Endothelial cell of umbilical vein (primary cell): ENCODE measurements at places on chromosomes 2 and 18.

DNA sequence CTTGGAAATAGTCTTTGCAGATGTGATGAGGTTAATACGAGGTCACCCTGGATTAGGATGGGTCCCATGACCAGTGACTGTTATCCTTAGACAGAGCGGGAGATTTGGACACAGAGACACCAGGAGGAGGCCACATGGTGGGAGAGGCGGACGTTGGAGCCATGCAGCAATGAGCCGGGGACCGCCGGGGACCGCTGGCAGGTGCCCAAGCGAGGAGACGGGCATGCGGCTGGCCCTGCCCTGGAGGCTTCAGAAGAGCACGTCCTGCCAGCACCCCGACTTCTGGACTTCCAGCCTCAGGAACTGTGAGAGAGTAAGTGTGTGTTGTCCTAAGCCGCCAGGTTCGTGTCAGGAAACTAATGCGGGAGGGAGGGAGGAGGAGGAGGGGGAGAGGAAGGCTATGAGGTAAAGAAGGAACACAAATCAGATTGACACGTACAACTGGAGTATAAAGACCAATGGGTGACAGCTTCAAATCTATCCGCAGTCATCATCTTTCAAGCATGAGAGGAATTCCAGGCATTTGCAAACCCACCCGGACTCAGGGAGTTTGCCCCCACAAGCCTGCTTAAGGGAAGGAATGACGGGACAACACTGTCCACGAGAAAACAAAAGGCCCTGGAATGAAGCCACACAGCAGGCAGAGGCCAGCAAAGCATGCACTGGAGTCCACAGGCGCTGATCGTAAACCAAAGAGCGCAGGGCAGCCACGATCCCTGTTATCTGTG is 11.6 kb upstream of the BOK start:
- peak overlapping the region; percentile 61 for H3K27ac ChIP-seq
- peaks cover 33% of the 10 kb centered on the region for H3K4me1 ChIP-seq
- no peaks in the 10 kb centered on the region for H3K27me3 ChIP-seq
- H3K4me3 ChIP-seq = no peak overlapping the region

DNA sequence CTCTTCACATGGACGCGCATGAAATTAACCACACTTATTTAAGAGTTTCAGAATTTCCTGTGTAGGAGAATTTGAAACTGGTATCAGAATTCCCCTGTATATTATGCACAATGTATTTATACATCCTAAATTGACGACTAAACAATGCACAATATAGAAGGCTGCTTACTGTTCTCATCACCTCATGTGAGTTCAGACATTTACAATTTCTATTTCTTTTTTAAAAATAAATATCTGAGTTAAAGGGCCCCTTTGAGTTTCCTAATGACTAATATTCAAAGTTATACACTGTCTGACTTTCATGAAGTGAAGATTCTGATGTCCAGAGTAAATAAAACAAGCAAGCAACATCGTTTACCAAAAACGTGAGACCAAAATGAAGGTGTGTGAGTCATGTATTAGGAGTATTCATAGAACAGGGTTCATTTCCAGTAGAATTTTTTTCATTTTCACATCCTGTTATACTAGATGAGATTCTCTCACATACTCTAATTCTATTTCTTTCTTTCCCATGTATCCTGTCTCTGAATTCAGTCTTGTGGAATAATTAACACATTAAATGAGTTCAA is 406.2 kb downstream of the NUP35 start:
- DNase-seq = no peak
- H3K36me3 ChIP-seq = no peaks in the 10 kb centered on the region
- no peak overlapping the region for H3K27ac ChIP-seq
- no peaks in the 10 kb centered on the region for H3K27me3 ChIP-seq
- no peak overlapping the region for H3K4me3 ChIP-seq

DNA sequence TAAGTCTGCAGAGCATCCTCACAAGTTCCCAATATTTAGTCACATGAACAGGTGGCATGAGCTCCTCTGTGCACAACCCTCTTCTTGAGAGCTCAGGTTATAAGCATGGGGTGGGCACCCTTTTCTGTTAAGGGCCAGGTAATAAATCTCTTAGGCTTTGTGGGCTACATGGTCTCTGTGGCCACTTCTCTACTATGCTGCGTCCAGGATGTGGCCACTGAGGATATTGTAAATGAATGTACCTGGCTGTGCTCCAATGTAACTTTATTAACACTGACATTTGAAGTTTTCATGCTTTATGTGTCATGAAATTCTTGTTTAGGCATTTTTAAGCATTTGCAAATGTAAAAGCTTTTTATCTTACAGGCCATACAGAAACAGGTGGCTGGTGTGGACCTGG is 116.8 kb upstream of the ST6GAL2 start:
- DNase-seq = no peak
- no peak overlapping the region for H3K27ac ChIP-seq
- no peaks in the 10 kb centered on the region for H3K27me3 ChIP-seq
- H3K4me3 ChIP-seq = no peak overlapping the region

- no peaks in the 10 kb centered on the region for H3K36me3 ChIP-seq
- H3K27ac ChIP-seq = no peak overlapping the region
- no peak overlapping the region for H3K4me3 ChIP-seq
- no peaks in the 10 kb centered on the region for H3K27me3 ChIP-seq
- DNase-seq = no peak
Observed at GRCh38 chr18:45663403-45664045, 48.2 kb downstream of the SLC14A2 start.

- no peak overlapping the region for H3K27ac ChIP-seq
- no peak for DNase-seq
- no peaks in the 10 kb centered on the region for H3K27me3 ChIP-seq
- H3K36me3 ChIP-seq = no peaks in the 10 kb centered on the region
- H3K4me3 ChIP-seq = no peak overlapping the region
Observed at GRCh38 chr18:68478246-68478645, 236.7 kb downstream of the TMX3 start.

GRCh38 chr18:51653507-51654213 is 456.2 kb upstream of the MEX3C start:
- H3K36me3 ChIP-seq = no peaks in the 10 kb centered on the region
- no peaks in the 10 kb centered on the region for H3K4me1 ChIP-seq
- no peaks in the 10 kb centered on the region for H3K27me3 ChIP-seq
- H3K4me3 ChIP-seq = no peak overlapping the region
- H3K27ac ChIP-seq = no peak overlapping the region

GRCh38 chr2:148244593-148245292 is 223.9 kb downstream of the MBD5 start:
- H3K4me1 ChIP-seq = no peaks in the 10 kb centered on the region
- no peaks in the 10 kb centered on the region for H3K27me3 ChIP-seq
- H3K27ac ChIP-seq = no peak overlapping the region
- peak; percentile 29 for DNase-seq

GRCh38 chr2:232927032-232927792 is 57.1 kb downstream of the SNORC start:
- H3K36me3 ChIP-seq = no peaks in the 10 kb centered on the region
- H3K27ac ChIP-seq = no peak overlapping the region

DNA sequence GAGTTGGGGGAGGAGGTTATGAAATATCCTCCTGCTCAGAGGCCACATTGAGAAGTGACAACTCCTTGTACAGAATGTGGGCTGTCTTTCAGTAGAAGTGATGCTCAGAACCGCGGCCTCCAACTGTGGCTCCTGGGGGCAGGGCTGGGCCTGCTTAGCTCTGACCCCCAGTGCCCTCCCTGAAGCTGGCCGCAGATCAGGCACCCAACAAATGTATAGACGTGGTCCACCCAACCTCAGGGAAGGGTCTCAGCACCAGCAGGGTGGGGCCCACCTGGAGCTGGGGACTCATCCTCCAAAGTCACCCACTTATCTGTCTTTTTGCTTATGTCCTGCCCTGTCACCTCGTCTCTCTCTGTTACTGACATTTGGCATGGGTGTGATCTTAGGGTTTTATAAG is 11.1 kb upstream of the BIN1 start:
- no peak overlapping the region for H3K4me3 ChIP-seq
- no peaks in the 10 kb centered on the region for H3K36me3 ChIP-seq
- peaks cover 10% of the 10 kb centered on the region for H3K27me3 ChIP-seq
- no peak for DNase-seq
- H3K4me1 ChIP-seq = no peaks in the 10 kb centered on the region

DNA sequence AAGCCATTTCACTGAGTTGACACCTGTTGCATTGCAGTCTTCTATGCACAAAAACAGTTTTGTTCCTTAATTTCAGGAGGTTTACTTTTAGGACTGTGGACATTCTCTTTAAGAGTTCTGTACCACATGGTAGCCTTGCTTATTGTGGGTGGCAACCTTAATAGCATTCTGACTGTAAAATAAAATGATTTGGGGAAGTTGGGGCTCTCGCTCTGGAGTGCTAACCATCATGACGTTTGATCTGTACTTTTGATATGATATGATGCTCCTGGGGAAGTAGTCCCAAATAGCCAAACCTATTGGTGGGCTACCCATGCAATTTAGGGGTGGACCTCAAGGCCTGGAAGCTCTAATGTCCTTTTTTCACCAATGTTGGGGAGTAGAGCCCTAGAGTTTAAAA is 3.4 kb downstream of the CTLA4 start:
- no peak overlapping the region for H3K4me3 ChIP-seq
- peaks cover 20% of the 10 kb centered on the region for H3K27me3 ChIP-seq
- no peaks in the 10 kb centered on the region for H3K4me1 ChIP-seq
- H3K36me3 ChIP-seq = no peaks in the 10 kb centered on the region
- no peak overlapping the region for H3K27ac ChIP-seq
- no peak for DNase-seq

GRCh38 chr18:54165450-54165849 is 59.0 kb downstream of the MBD2 start:
- peaks cover 27% of the 10 kb centered on the region for H3K4me1 ChIP-seq
- H3K27ac ChIP-seq = no peak overlapping the region
- H3K36me3 ChIP-seq = peaks cover 11% of the 10 kb centered on the region

- H3K4me1 ChIP-seq = peaks cover 24% of the 10 kb centered on the region
- peak overlapping the region; percentile 59 for H3K4me3 ChIP-seq
- peak overlapping the region; percentile 99 for H3K27ac ChIP-seq
Observed at GRCh38 chr2:44362207-44363015, 664 bp downstream of the CAMKMT start.

DNA sequence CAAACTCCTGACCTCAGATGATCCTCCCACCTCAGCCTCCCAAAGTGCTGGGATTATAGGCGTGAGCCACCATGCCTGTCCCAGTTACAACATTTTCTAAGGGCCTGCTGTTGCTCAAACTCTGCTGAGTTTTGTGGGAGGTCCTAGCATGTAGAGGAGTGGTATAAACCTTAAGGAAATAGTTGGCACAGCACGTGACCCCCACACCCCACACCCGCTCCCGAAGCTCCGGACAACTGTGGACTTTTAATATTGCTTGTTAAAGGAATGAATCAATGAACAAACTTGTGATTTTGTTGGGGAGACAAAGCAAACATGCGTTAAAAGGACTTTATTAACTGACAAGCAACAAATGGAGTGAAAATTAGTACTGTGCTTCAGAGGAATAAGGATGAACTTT is 137.8 kb upstream of the GATA6 start:
- no peaks in the 10 kb centered on the region for H3K27me3 ChIP-seq
- peaks cover 9% of the 10 kb centered on the region for H3K4me1 ChIP-seq
- no peak overlapping the region for H3K27ac ChIP-seq
- no peaks in the 10 kb centered on the region for H3K36me3 ChIP-seq

GRCh38 chr2:98825858-98826257 is 94.9 kb upstream of the MGAT4A start:
- peaks cover 12% of the 10 kb centered on the region for H3K4me1 ChIP-seq
- H3K4me3 ChIP-seq = no peak overlapping the region
- DNase-seq = no peak
- H3K27ac ChIP-seq = no peak overlapping the region
- no peaks in the 10 kb centered on the region for H3K36me3 ChIP-seq

DNA sequence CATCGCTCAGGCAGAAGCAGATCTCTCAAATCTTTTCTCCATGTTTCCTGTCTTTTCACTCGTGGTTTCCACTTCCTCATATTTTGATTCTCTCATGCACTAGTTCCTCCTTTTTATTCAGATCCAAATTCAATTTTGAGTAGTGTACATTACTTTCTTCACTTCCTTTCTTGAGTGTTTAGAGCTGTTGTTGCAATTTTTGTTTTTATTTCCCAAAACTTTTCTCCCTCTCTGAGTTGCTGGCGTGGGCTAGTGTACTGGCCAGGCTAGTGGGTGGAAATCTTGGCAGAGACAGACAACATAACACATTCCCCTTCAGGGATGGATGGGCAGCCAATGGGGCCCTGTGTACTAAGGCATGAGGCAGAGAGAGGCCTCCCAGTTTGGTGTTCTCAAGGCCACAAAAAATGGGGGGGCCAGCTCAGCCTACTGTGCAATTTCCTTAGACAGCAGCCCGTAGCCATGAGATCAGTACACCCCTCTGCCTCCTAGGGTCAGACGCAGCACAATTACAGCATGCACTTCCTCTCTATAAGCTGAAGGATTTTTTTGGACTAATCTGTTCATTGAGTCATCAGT is 145.1 kb upstream of the PID1 start:
- no peaks in the 10 kb centered on the region for H3K27me3 ChIP-seq
- no peaks in the 10 kb centered on the region for H3K36me3 ChIP-seq
- no peaks in the 10 kb centered on the region for H3K4me1 ChIP-seq
- H3K27ac ChIP-seq = no peak overlapping the region

DNA sequence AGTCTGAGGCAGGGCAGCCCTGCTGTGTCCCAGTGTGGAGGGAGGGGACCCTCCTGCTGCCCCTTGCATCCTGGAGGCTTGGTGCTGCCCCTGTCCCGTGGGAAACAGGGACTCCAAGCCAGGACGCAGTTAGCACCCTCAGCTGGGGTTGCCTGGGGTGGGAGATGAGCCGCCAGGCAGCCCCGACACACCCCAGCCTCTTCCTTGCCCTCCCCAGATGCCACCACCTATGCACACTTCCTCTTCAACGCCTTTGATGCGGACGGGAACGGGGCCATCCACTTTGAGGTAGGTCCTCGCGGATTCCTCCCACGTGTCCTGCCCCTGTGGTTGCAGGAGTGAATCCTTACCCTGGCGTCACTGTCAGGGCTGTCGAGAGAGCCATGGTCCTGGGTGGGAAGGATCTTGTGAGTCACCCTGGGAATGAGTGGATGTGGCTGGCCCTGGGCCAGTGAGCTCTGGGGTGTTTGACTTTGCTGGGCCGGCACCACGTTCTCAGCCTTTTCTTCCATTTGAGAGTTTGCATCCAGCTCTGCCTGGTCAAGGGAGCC is 27.5 kb upstream of the FAHD2A start:
- no peak overlapping the region for H3K4me3 ChIP-seq
- DNase-seq = no peak
- no peaks in the 10 kb centered on the region for H3K4me1 ChIP-seq
- H3K27me3 ChIP-seq = no peaks in the 10 kb centered on the region

- H3K27ac ChIP-seq = no peak overlapping the region
- peaks cover 4% of the 10 kb centered on the region for H3K27me3 ChIP-seq
- no peak overlapping the region for H3K4me3 ChIP-seq
- peaks cover 4% of the 10 kb centered on the region for H3K4me1 ChIP-seq
- no peaks in the 10 kb centered on the region for H3K36me3 ChIP-seq
Observed at GRCh38 chr2:38959938-38960608, 70.4 kb downstream of the ARHGEF33 start.
